WTC11 (cell line): ENCODE measurements at places on chromosomes 2 and 18. TPM values are rescaled to one million over a fixed set of nuclear protein-coding genes. Genes with fewer than 3 reads are reported as not detected.

DNA sequence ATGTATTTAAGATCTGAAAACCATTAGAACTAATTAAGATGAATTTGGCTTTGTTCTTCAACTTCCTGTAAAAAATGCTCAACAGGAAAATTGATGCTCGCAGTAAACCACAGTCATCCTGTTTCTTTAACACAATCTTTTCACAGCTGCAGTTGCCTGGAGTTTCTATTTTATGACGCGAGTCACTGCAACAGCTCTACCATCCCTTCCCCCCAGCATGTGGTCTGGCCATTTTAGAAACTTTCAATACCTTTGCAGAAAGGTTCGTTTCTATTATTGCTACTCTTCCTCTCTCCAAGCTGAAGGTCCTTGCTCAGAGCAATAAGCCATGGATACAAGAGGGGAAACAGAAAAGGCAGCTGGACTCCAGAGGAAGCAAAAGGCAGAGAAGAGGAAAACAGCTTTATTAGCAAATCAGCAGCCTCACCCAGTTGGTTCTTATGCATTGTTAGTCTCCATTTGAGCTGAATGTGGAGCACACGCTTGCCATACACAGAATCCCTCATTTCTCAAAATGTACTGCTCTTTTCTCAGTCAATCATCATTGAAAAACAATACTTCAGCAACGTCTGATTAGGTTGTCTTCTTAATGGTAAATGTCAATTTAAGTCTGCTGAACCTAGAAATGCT, 3.9 kb downstream of the WIPF1 start:
- H3K27me3 ChIP-seq: no peaks in the 10 kb centered on the region
- no peaks in the 10 kb centered on the region for H3K36me3 ChIP-seq
- peak overlapping the region; percentile 61; the same call in 1 of the 2 replicates for H3K27ac ChIP-seq
- no peak for DNase-seq
- no peak overlapping the region for H3K4me3 ChIP-seq
- H3K4me1 ChIP-seq: peaks cover 11% of the 10 kb centered on the region

GRCh38 chr2:69957965-69958364, 3.5 kb downstream of the ASPRV1 start:
- H3K4me3 ChIP-seq: no peak overlapping the region
- no peaks in the 10 kb centered on the region for H3K36me3 ChIP-seq

GRCh38 chr18:58391231-58391825, 237.6 kb downstream of the ALPK2 start:
- no peak overlapping the region for H3K4me3 ChIP-seq
- DNase-seq: no peak
- H3K27ac ChIP-seq: peak overlapping the region; percentile 73
- no peaks in the 10 kb centered on the region for H3K27me3 ChIP-seq

- peak; percentile 64 for DNase-seq
- H3K27ac ChIP-seq: no peak overlapping the region
- peaks cover 9% of the 10 kb centered on the region for H3K4me1 ChIP-seq
- H3K27me3 ChIP-seq: peaks cover 90% of the 10 kb centered on the region
- peak overlapping the region; percentile 69 for H3K4me3 ChIP-seq
These were observed 1.4 kb downstream of the DPYSL5 start for GRCh38 chr2:26849056-26849999.

DNA sequence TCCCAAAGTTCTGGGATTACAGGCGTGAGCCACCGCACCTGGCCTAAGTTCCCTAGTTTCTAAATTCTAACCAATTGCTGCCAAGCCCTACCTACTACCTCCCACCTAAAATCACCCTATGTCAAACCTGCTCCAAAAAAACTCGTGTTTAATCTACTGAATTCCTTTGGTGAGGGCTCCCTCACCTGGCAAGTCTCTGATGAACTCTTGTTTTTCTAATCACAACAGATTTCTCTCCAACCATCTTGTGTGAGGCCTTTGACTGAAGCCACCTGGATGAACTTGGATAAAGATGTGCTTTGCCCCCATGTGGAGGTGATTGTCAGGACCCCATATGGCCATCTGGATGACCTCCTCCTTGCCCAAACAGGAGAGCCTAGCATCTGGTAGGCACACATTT, 17.4 kb upstream of the SLC35G4 start:
- no peak for DNase-seq
- no peaks in the 10 kb centered on the region for H3K27me3 ChIP-seq
- no peak overlapping the region for H3K4me3 ChIP-seq
- H3K27ac ChIP-seq: no peak overlapping the region; the same call in 1 of the 2 replicates

DNA sequence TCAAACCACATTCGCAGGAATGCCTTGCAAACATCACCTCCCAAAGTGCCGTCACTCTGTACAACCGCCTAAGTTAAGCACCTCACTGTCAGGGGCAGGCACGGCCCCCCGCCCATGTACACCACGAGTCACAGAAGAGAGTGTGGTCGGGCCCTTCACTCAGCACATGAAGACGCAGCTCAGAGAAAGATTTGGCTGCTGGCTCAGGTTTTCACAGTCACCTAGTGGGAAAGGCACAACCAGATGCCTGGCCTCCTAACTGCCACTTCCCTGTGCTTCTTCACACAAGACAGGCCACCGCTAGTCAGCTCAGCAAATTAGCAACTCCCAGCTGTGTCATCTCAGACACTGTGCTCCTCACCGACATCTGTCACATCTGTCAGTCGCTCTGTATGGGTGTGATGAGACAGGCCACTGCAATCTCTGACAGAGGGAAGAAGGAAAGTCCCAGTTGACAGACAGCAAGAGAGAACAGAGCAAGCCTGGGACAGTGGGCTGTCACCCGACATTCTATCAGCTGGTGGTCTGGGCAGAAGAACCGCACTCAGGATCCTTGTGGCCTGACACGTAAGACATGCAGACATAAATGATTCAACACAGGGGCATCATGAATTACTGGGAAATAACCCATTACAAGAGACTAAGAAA, 60.8 kb downstream of the CRACDL start:
- no peaks in the 10 kb centered on the region for H3K27me3 ChIP-seq
- no peak for DNase-seq
- H3K4me1 ChIP-seq: 0 out of 2 replicates have a peak, but pooled peaks cover 3% of the 10 kb centered on the region
- H3K27ac ChIP-seq: no peak overlapping the region

DNA sequence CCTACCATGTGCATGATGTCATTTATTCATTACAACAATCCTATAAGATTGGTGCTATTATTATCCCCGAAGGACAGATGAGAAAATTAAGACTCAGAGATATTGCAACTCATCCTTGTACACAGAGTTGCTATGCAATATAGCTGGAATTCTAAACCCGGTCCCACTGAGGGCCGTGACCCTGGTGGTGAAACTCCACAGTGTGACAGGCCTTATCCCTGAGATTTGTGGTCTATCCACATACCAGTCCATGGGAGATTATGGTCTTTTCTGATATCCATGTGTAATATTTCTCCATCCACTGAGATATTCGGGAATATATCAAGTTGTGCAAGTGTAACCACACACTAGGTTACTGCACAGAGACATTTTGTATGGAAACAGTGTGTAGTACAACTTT, 305.2 kb downstream of the TXNL1 start:
- H3K36me3 ChIP-seq: no peaks in the 10 kb centered on the region
- DNase-seq: no peak
- no peak overlapping the region for H3K4me3 ChIP-seq
- no peaks in the 10 kb centered on the region for H3K27me3 ChIP-seq
- H3K4me1 ChIP-seq: no peaks in the 10 kb centered on the region
- H3K27ac ChIP-seq: no peak overlapping the region

DNA sequence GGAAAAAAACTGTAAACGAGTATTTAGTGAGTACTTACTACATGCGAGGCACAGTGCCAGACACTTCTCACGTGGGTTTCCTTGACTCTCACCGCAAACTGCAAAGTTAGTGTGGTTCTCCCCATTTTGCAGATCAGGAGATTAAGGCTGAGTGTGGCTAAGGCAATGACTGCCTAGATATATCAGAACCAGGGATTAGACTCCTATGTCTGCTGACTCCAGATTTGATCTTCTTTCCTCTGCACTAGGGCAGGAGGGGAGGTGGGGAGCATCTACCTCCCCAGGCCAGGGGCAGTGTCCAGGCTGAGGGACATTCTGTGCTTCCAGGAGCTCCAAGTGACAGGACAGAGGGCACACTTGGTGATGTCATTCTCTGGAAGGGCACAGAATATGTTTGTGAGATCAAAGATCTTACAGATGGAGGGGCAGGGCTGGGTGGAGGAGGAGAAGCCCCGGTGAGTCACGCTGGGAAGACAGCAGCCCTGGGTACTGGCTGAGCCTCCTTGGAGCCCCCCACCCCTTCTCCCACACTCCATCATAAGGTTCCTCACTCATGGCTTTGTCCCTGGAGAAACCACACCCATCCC, 92.4 kb downstream of the RHOB start:
- no peaks in the 10 kb centered on the region for H3K36me3 ChIP-seq
- peaks cover 29% of the 10 kb centered on the region for H3K4me1 ChIP-seq
- H3K27me3 ChIP-seq: peaks cover 4% of the 10 kb centered on the region; the same call in 1 of the 2 replicates
- H3K27ac ChIP-seq: no peak overlapping the region
- DNase-seq: no peak
- no peak overlapping the region for H3K4me3 ChIP-seq

DNA sequence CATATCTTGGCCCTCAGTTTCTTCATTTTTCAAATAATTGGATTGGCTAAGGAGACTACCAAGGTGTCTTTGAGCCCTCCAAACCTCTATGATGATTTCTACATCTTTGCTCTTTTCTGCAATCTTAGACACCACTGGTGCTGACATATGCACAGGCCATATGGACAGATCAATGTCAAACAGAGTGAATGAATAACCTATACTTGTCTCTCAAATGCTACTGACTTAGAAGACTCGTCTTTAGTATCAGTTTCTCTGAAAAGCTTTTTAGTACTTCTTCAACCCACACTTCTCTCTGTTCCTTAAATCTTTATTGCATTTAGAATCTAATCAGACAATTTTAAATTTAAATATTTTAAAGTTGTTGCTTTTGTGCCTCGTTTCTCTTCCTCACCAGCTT, 258.2 kb downstream of the LTBP1 start:
- peaks cover 2% of the 10 kb centered on the region for H3K4me1 ChIP-seq
- no peak overlapping the region for H3K27ac ChIP-seq
- H3K36me3 ChIP-seq: peaks cover 2% of the 10 kb centered on the region; the same call in 1 of the 2 replicates
- H3K27me3 ChIP-seq: no peaks in the 10 kb centered on the region

- no peak overlapping the region for H3K4me3 ChIP-seq
- peaks cover 10% of the 10 kb centered on the region; the same call in 1 of the 2 replicates for H3K36me3 ChIP-seq
- no peaks in the 10 kb centered on the region for H3K27me3 ChIP-seq
- DNase-seq: no peak
- H3K27ac ChIP-seq: no peak overlapping the region; the same call in 1 of the 2 replicates
- 0 out of 2 replicates have a peak, but pooled peaks cover 3% of the 10 kb centered on the region for H3K4me1 ChIP-seq
These were observed 218.1 kb downstream of the TWIST2 start for GRCh38 chr2:239065962-239066361.

DNA sequence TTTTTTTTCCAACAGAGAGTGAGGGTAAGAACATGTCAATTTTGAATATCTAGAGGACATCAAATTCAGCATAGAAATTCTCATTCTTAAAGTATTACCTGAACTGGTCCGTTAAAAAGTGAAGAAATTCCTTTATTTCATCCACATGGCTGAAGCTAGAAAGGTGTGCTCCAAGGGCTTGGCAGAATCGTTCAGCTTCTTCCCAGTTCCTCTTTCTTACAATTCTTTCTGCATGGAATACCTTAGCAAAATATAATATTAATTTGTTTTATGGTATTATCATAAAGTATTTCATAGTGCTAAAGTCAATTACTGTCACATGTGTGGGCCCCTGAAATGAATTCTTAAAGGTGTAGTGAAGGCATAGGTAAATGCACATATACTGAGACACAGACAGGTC, 74.3 kb upstream of the CD302 start:
- no peak overlapping the region for H3K27ac ChIP-seq
- no peak overlapping the region for H3K4me3 ChIP-seq
- H3K27me3 ChIP-seq: no peaks in the 10 kb centered on the region
- H3K36me3 ChIP-seq: no peaks in the 10 kb centered on the region
- DNase-seq: no peak

DNA sequence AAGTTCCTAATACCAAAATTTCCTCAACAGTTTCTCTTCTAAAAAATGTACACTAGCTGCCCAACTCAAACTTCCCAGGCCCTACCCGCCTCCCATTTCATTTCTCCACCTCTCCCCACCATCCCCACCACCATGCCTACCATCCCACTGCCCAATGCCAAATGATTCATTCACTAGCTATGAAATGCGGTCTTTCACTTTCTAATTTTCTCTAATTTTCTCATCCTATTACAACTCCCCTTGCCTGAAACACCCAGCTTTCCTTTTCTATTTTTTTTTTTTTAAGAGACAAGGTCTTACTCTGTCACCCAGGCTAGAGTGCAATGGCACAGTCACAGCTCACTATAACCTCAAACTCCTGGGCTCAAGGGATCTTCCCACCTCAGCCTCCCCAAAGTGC, 38.4 kb downstream of the KIDINS220 start:
- DNase-seq: no peak
- H3K36me3 ChIP-seq: peaks cover 12% of the 10 kb centered on the region
- H3K27ac ChIP-seq: no peak overlapping the region
- H3K27me3 ChIP-seq: no peaks in the 10 kb centered on the region
- H3K4me3 ChIP-seq: no peak overlapping the region
- no peaks in the 10 kb centered on the region for H3K4me1 ChIP-seq

Gene LCT
- total RNA-seq: 0.02 TPM in 1 of 3 replicates, not detected in the others
